GM13976 (cell line): ENCODE measurements at places on chromosomes 1 and 21.

DNA sequence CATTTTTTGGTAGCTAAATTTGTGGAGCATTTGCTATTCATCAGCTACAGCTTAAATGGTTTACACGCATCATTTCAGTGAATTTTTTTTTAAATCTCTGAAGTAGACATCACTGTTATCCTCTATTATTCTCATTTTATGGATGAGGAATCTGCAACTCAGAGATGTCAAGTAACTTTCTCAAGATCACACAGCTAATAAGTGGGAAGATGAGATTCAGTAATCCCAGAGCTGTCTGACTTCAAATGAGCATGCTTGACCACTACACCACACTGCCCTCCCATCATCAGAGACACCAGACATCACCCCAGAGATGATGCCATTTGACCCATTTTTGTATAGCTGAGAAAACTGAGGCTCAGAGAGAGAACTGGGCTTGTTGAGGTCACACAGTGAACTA, 116.4 kb downstream of the RRAGC start:
- no peak for DNase-seq

- no peak for DNase-seq
Observed at GRCh38 chr1:180974236-180974635, 48.4 kb downstream of the STX6 start.

- DNase-seq, result no peak
Observed at GRCh38 chr1:247297263-247298123, 34.2 kb downstream of the ZNF496 start.

DNA sequence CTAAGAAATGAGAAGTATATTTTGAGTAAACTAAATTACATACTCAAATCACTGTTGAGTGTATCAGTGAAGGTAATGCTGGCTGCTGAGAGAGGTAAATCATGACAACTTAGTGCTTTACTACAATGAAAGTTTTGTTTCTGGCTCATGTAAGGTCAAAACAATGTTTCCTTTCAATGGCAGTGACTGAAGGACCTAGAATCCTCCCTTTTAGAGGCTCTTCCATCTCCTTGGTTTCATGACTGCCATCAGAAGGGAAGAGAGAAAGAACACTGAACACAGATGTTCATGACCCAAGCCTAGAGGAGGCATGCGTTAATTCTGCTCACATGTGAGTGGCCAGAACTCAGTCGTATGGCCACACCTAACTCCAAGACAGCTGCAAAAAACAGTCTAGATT, 130.6 kb downstream of the AKT3 start:
- no peak for DNase-seq

DNA sequence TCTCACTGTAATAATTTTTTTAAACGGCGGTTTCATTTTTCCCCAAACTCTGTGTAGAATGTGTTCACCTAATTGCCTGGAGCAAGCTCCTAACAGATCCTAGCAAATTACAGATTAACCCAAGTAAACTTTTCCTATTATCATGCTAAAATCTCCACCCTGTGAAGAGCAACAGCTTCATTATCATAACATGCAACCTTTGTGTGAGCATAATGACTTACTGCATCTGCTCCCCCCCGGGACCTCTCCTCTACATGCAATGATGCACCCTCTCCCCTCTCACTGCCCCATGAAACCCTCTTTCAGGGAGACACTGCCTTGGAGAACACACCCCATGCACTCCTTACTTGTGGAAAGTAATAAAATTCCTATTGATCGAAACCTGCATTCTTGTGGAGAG, 717.0 kb upstream of the TMPRSS15 start:
- DNase-seq, result no peak

DNA sequence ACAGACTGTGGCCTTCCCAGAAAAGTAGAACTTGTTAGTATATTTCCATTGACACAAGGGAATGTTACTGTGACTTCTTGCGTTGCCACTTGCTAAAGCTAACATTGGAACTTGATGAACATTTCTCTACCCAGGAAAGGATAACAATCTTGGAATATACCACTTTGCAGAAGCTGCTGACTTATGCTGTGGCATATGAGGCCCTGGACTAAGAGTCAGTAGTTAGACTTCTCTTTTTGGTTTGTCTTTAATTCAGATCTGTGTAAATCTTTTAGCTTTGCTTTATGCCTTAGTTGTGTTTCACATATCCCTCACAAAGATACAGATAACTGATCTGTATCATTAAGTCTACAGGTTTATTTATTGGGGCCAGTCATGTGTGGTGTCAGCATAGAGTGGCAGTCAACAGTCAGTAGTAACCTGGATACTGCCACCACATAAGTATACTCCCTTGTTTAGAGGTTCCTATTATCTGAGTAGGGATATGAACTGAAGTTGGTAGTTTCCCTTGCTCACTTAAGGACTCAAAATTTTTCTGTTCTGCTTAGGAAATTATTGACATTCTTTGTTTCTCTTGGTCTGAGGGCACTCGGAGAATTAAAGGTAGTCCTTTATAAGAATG, 14.7 kb downstream of the RNF2 start:
- DNase-seq, result no peak
